Body of pancreas (tissue), 4 donors: ENCODE measurements at places on chromosomes 7 and 10. TPM values are rescaled to one million over a fixed set of nuclear protein-coding genes. Genes with fewer than 3 reads are reported as not detected.

DNA sequence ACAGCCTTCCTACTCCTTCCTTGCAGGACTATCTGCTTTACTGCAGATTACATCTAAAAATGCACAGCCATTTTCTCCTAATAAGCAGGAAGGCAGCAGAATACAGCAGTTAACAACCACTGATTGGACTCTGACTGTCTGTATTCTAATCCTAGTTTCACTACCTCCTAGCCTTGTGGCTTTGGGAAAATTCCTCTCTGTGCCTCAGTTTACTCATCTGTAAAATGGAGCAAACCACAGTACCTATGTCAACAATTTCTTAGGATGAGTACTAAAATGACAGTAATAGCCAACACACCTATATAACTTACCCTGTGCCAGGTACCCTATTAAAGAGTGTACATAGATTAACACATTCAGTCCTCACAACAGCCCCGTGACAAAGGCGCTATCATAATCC is 89.5 kb downstream of the ELMO1 start:
- no peaks in the 10 kb centered on the region for H3K36me3 ChIP-seq
- no peak overlapping the region for H3K27ac ChIP-seq
- peaks cover 4% of the 10 kb centered on the region for H3K4me1 ChIP-seq
- no peak overlapping the region for H3K4me3 ChIP-seq
- H3K27me3 ChIP-seq = no peaks in the 10 kb centered on the region
- DNase-seq = no peak

Gene GRM3
- total RNA-seq = not detected

DNA sequence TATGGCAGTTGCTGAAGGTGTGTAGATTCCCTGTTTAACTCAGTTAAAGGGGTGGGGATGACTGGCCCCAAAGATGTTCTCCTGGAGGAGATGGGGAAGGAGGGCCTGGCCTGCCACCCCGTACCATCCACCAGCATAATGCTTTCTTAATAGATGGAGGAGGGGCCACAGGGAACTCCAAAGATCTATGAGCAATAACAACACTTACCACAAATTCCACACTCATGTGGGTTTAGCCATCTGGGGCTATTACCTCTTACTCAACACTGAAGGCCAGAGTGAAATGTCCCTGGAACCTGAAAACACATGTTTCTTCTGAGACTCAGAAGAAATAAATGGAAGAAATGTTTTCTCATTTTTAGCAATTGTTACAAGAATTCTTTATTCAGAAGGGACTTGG is 259.0 kb downstream of the CXCL12 start:
- H3K27me3 ChIP-seq = no peaks in the 10 kb centered on the region
- no peak overlapping the region for H3K4me3 ChIP-seq
- peak overlapping the region; percentile 22 for H3K27ac ChIP-seq
- no peaks in the 10 kb centered on the region for H3K36me3 ChIP-seq

GRCh38 chr7:128827971-128828711 is 2.1 kb upstream of the FLNC start:
- H3K27me3 ChIP-seq = no peaks in the 10 kb centered on the region
- DNase-seq = no peak
- no peak overlapping the region for H3K27ac ChIP-seq

DNA sequence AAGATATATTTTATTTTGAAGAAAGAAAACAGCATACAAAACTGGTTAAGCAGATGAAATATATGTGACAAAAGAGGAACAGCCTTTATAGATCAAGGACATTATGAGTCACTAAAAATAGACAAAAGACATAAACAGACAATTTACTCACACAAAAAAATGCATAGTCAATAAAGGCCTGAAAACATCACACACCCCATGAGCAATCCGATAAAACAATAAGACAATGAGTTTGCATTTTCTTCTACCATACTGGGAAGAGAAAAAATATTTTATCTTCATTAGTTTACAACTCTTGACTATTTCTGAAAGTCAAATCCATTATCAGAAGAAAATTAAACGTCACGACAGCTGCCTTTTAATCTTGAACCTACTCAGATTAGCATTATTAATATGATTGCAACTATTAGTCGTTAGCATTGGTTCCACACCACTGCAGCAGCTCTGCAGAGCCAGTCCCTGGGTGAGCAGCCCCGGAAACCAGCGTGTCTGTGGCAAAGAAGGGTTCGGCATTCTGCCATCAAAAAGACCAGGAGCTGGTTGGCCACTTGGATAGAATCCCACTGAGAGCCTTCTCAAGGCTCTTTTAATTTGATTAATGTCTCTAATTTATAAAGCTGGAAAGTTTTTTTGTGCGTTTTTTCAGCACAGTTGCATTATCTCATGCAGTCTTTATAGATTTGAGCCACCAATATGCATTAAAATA is 305.4 kb upstream of the SHH start:
- DNase-seq = no peak
- no peak overlapping the region for H3K4me3 ChIP-seq

GRCh38 chr10:66466622-66467021 is 459.2 kb upstream of the LRRTM3 start:
- no peak overlapping the region for H3K4me3 ChIP-seq
- DNase-seq = no peak
- H3K4me1 ChIP-seq = no peaks in the 10 kb centered on the region
- H3K36me3 ChIP-seq = no peaks in the 10 kb centered on the region
- no peak overlapping the region for H3K27ac ChIP-seq
- no peaks in the 10 kb centered on the region for H3K27me3 ChIP-seq

DNA sequence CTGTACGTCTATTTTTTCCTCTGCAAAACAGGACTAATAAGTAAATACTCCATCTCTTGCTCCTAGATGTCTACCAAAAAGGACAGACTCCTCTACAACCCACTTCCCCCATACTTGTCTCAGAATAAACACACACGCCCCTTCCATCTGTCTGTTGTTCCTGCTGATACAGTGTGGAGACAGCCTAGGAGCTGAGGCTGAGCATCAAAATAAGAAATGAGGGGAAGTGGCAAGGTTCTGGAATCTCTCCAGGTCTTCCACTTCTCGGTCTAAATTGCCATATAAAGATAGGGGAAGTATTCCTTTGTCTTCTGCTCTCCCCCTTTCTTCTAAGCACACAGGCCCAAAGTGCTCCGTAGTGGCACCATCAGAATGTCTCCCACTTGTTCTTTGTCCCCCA is 30.8 kb upstream of the VSIR start:
- H3K36me3 ChIP-seq = no peaks in the 10 kb centered on the region
- no peak overlapping the region for H3K4me3 ChIP-seq
- H3K27me3 ChIP-seq = no peaks in the 10 kb centered on the region

GRCh38 chr7:157312941-157313340 is 23.9 kb upstream of the DNAJB6 start:
- H3K27ac ChIP-seq = no peak overlapping the region
- no peaks in the 10 kb centered on the region for H3K27me3 ChIP-seq
- DNase-seq = no peak
- H3K36me3 ChIP-seq = no peaks in the 10 kb centered on the region
- H3K4me1 ChIP-seq = no peaks in the 10 kb centered on the region
- H3K4me3 ChIP-seq = no peak overlapping the region

- peaks cover 4% of the 10 kb centered on the region for H3K36me3 ChIP-seq
- DNase-seq = no peak
- H3K4me1 ChIP-seq = no peaks in the 10 kb centered on the region
Observed at GRCh38 chr7:116897661-116898060, 35.3 kb downstream of the CAPZA2 start.

GRCh38 chr7:47441796-47442604 is 139.9 kb downstream of the TNS3 start:
- no peaks in the 10 kb centered on the region for H3K27me3 ChIP-seq
- peak overlapping the region; percentile 35 for H3K27ac ChIP-seq
- H3K4me1 ChIP-seq = peaks cover 72% of the 10 kb centered on the region
- no peaks in the 10 kb centered on the region for H3K36me3 ChIP-seq
- no peak for DNase-seq
- no peak overlapping the region for H3K4me3 ChIP-seq

GRCh38 chr10:132332433-132332754 is 401 bp downstream of the LRRC27 start:
- H3K4me1 ChIP-seq = peaks cover 21% of the 10 kb centered on the region
- H3K4me3 ChIP-seq = peak overlapping the region; percentile 76
- no peaks in the 10 kb centered on the region for H3K36me3 ChIP-seq

Gene TLX1
- total RNA-seq = not detected

- no peak for DNase-seq
- no peak overlapping the region for H3K27ac ChIP-seq
- H3K27me3 ChIP-seq = no peaks in the 10 kb centered on the region
- H3K36me3 ChIP-seq = no peaks in the 10 kb centered on the region
Observed at GRCh38 chr7:70134029-70134770, 535.9 kb downstream of the AUTS2 start.

DNA sequence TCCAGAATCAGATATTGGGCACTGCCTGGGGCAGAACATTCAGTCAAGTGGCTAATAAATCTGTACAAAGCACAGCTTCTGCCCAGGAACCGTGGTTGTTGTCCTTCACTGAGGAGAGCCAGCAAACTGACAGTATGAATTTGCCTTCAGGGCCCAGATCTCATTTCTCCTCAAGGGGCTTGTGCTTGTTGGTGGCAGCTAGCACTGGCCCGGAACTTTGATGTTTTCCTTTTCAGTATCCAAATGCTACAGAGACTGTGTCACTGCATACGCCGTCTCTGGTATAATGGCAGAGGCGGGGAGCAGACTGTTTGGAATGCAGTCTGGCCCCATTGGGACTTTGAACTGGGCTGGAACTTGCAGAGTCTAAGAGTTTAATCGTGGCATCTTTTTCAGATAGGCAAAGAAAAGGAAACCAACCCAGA is 30.4 kb upstream of the ADD3 start:
- no peaks in the 10 kb centered on the region for H3K36me3 ChIP-seq
- H3K4me3 ChIP-seq = no peak overlapping the region
- H3K4me1 ChIP-seq = peaks cover 56% of the 10 kb centered on the region
- no peak overlapping the region for H3K27ac ChIP-seq
- H3K27me3 ChIP-seq = no peaks in the 10 kb centered on the region

DNA sequence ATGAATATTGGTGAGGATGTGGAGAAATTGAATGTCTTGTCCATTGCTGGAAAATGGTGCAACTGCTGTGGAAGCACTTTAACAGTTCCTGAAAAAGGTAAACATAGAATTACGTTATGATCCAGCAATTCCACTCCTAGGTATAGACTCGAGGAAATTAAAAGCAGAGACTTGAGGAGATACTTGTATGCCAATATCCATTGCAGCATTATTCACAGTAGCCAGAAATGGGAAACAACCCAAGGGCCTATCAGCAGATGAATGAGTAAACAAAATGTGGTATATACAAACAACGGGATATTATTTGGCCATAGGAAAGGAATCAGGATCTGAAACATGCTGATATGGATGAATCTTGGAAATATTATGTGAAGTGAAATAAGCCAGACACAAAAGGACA is 32.5 kb upstream of the MTURN start:
- no peak overlapping the region for H3K27ac ChIP-seq
- no peaks in the 10 kb centered on the region for H3K36me3 ChIP-seq
- no peak overlapping the region for H3K4me3 ChIP-seq
- no peak for DNase-seq
- H3K4me1 ChIP-seq = no peaks in the 10 kb centered on the region

Gene PIK3AP1
- total RNA-seq = 28.0 TPM

Gene FAM25G
- not detected for total RNA-seq

DNA sequence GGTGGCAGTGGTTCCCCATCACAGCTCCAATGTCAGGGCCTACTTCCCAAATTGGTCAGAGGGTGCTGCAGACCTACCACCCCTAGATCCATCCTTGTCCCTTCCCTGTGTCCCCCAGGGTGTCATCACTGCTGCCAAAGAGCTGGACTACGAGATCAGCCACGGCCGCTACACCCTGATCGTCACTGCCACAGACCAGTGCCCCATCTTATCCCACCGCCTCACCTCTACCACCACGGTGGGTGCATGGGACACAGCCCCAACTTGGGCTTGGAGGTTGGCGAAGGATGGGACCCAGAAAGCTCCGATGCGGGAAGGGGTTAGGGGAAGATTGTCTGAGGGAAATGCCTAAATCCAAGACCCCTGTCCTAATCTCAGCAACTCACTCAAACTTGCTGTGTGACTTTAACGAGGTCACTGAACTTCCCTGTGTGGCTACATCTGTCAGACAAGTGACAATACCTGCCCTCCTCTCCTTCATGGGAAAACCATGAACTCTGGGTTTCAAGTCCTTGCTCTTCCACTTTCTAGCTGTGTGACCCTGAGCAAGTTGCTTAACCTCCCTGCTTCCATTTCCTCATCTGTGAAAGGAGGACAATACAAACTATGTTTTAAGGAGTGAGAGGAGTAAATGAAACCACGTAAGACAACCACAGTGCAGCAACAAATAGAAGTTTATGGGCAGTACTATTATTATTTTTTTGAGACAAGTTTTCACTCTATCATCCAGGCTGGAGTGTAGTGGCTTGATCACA is 4.9 kb upstream of the VSIR start:
- no peaks in the 10 kb centered on the region for H3K36me3 ChIP-seq
- DNase-seq = no peak
- H3K4me3 ChIP-seq = no peak overlapping the region
- no peak overlapping the region for H3K27ac ChIP-seq
- peaks cover 6% of the 10 kb centered on the region for H3K4me1 ChIP-seq
- H3K27me3 ChIP-seq = no peaks in the 10 kb centered on the region

Gene GNG11
- 6.6 TPM for total RNA-seq

DNA sequence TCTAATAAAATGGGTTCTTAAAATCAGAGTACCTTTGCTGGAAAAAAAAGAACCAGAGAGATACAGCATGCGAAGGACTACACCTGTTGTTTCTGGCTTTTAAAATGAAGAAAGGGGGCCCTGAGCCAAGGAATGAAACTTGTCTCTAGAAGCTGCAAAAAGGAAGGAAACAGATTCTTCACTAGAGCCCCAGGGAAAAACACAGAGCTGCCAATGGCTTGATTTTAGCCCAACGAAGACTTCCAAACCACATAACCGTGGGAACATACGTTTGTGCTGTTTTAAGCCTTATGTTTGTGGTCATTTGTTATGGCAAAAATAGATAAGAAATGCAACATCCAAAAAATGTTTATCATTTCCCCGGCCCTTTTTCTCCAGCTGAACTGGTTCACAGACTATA is 780.0 kb downstream of the SORCS1 start:
- H3K36me3 ChIP-seq = no peaks in the 10 kb centered on the region
- no peak for DNase-seq
- H3K4me3 ChIP-seq = no peak overlapping the region

DNA sequence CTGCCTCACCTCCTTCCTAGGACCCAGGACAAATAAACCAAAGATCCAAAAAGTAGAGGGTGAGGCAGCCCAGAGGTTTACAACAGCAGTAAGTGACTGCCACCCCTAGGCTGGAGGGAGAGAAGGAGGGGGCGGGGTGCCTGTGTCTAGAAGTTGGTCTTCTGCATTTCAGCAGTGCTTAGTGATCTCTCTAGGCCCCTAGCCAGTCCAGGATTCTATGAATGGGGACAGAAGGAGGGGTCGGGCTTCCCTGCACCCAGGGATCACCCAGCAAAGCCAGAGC is 62.8 kb upstream of the KDM7A start:
- H3K27ac ChIP-seq = no peak overlapping the region
- peaks cover 19% of the 10 kb centered on the region for H3K4me1 ChIP-seq
- no peaks in the 10 kb centered on the region for H3K36me3 ChIP-seq
- no peaks in the 10 kb centered on the region for H3K27me3 ChIP-seq
- no peak for DNase-seq

Gene CFAP70
- total RNA-seq = 11.5 TPM

Gene PBLD
- total RNA-seq = 32.2 TPM

- H3K27ac ChIP-seq = no peak overlapping the region
- H3K4me3 ChIP-seq = no peak overlapping the region
- no peak for DNase-seq
- no peaks in the 10 kb centered on the region for H3K36me3 ChIP-seq
- H3K4me1 ChIP-seq = no peaks in the 10 kb centered on the region
- H3K27me3 ChIP-seq = no peaks in the 10 kb centered on the region
Observed at GRCh38 chr7:119452401-119452800, 820.6 kb upstream of the KCND2 start.

- H3K4me3 ChIP-seq = no peak overlapping the region
- no peak overlapping the region for H3K27ac ChIP-seq
- peaks cover 10% of the 10 kb centered on the region for H3K4me1 ChIP-seq
- peak; percentile 51 for DNase-seq
Observed at GRCh38 chr7:132386201-132386681, 190.0 kb downstream of the PLXNA4 start.
